DMS53 (cell line): ENCODE measurements at places on chromosomes 11 and 22.

DNA sequence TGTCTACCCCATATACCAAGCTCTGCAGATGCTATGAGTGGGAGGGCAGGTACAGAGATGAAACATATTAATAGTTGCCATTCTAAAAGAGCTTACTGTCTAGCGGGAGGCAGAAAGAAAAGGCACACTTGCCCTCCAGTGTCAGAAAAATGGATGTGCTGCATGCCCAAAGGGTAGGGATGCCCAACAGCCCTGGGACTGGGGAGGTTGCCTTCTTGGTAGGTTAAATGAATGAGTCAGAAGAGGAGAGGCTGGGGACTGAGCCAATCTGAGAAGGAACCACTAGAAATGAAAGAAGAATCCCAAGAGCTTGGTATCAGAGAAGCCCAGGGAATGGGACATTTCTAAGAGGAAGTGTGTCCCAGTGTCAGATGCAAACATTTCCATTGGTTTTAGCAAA lies 1.2 kb downstream of the BIRC3 start:
- peak; percentile 35 for DNase-seq

DNA sequence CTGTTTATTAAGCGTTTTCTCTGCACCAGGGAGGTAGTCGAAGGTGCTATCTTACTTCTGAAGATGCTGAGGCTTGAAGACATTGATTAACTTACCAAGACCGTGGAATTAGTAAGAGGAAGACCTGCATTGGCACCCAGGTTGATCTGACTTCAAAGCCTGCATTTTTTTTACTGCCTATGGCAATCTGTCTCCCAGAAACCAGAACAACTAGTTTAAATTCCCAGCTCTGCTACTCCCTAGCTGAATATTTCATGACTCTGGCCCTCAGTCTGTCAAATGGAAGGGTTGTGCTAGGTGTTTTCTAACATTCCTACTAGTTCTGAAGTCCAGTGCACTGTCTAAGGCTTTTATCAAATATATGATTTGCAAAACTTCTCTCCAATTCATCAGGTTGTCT lies 52.0 kb upstream of the GRAMD1B start:
- DNase-seq: no peak

- peak; percentile 8 for DNase-seq
These were observed 1593.1 kb upstream of the RAG2 start for GRCh38 chr11:38191101-38191500.

DNA sequence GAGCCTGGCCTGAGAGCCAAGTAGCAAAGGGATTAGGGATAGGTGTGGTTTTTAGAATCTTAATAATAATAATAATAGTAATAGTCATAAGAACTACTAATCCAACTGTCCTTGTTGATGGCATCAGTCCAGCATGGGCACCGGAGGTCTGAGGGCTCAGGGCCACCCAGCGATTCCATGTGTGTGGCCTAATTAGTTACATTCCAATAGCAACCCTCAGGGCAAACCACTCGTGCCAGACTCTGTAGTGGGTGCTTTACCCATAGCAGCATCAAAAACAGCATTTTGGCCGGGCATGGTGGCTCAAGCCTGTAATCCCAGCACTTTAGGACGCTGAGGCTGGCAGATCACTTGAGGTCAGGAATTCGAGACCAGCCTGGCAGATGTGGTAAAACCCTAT lies 19.0 kb upstream of the MYH9 start:
- no peak for DNase-seq

- no peak for DNase-seq
These were observed 42.6 kb downstream of the APLP2 start for GRCh38 chr11:130112071-130112830.

DNA sequence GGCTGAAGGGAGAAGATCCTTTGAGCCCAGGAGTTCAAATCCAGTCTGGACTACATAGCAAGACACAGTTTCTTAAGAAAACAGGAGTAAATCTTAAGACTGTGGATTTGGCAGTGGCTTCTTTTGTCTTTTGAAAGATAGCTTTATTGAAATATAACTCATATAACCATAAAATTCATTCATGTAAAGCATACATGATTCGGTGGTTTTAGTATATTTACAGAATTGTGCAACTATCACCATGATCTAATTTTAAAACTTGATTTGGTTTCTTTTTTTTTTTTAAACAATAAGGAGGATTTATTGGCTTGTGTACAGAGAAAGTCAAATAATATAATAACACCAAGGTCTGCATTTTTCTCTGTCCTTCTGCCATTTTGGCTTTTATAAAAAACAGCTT lies 23.1 kb upstream of the PSMA1 start:
- no peak for DNase-seq

GRCh38 chr11:116614306-116615210 lies 158.2 kb downstream of the BUD13 start:
- no peak for DNase-seq

- no peak for DNase-seq
These were observed 10.9 kb downstream of the INS start for GRCh38 chr11:2149864-2150847.

DNA sequence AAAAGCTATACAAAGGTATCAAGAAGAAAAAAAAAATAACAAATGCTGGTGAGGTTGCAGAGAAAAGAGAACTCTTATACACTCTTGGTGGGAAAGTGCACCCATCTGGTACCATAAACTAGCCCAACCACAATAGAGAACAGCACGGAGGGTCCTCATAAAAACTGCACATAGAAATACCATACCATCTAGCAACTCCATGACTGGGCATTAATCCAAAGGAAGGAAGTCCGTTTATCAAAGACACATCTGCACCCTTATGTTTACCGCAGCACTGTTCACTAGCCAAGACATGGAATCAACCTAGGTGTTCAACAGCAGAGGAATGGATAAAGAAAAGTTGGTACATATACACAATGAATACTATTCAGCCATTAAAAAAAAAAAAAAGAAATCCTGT lies 10.8 kb upstream of the CLDN5 start:
- no peak for DNase-seq

- DNase-seq: no peak
These were observed 3.8 kb downstream of the CHRNA10 start for GRCh38 chr11:3667149-3668035.

DNA sequence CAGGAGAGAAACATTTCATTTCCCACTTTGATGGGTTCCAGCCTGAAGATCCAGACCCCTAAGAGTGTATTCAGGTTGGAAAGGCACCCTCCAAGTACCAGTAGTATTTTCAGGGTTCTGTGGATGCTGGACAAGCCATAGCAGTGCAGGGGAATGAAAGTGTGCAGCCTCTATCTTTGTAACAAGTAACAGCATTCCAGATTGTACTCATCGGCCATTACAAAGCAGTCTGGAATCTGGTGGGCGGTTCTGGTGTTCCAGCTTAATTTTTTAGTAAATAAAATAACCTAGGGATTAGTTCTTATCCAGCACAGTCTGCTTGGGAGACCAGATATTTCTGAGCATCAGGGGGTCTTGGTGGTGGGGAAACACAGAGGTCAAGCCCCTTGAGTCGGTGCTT lies 22.6 kb downstream of the APLNR start:
- no peak for DNase-seq

DNA sequence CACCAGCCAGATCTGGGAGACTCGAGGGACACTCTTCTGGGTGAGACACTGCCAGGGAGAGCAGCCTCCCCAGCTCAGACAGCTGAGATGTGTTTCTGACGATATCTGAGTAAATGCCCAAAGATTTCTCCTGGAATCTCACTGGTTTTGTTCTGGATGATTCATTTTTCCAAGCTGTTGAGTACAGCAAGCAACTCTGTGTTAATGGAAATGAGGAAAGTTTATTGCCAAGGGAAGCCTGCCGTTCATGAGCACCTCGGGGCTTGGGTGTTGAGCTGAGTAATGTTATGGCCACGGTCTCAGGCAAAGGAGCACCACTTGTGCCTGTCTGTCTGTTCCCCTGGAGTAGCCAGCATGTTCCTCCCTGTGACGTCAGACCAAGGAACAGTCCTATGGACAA lies 1132.4 kb downstream of the BRD1 start:
- no peak for DNase-seq

GRCh38 chr11:62671236-62671607 lies 251 bp upstream of the UQCC3 start:
- DNase-seq: peak; percentile 85

DNA sequence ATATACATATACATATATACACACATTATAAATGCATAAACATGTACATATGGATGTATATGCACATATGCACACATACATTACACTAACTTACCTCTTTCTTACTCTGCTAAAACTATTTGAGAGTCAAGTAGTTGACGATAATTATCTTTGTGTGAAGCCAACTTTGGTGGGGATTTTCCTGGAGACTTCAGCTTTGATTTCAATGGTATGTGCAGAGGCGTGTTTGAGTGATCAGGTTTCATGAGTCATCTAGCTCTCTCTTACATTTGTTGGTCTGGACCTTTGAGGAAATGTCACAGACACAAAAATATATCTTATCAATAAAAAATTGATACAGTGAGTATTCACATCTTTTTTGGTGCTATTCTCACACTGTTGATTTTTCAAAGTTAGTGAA lies 769.1 kb upstream of the LUZP2 start:
- DNase-seq: peak; percentile 62

GRCh38 chr11:10993186-10993585 lies 135.3 kb upstream of the ZBED5 start:
- no peak for DNase-seq

GRCh38 chr11:7167976-7168740 lies 79.4 kb downstream of the RBMXL2 start:
- DNase-seq: peak; percentile 43

- peak; percentile 93 for DNase-seq
These were observed 12.6 kb upstream of the WDR74 start for GRCh38 chr11:62851807-62852522.

DNA sequence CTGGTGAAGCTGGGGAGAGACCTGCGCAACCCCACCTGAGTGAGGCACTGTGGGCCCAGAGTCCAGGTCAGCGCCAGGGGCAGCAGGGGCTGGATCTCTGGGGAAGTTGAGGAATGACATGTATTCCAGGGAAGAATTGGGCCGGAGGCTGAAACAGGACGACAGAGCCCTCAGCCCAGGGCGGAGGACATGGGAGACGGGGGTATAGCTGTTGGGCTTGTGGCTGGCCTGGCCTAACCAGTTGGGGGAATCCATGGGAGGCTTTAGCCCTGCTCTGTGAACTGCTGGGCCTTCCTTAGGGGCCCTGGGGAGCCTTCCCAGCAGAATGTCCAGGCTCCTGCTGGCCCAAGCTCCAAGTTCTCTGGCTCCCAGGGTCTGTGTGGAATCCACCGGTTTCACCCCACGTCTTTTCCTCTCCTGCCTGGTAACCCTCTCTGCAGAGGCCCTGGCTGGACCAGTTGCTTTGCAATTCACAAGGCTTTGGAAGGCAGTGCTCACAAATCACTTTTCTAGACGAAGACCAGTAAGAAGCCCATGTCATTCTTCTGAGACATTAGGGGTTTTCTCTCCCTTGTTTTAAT lies 50.4 kb upstream of the KCNQ1OT1 start:
- no peak for DNase-seq

DNA sequence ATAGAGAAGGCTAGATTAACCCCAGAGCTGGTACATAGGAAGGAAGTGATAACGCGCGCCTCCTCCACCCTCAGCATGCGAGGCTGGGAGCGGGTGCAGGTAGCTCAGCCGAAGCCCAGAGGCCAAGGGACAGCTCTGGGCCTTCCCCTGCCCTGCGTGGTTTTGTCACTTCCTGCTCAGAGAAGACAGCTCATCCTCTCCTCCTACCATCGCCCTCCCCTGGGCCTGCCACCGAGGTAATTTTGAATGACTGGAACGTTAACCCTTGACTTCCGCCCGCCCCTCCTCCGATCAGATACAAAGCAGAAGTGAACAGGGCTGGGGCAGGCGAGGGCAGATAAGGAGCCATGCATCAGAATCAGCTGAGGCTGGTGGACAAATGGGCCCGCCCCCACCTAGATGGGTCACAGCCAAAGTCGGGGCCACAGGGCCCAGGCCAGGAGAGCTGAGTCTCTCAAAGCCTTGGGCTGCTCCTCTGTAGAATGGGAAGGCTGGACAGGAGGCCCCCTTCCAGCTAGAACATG lies 1.6 kb downstream of the RAC2 start:
- DNase-seq: no peak

DNA sequence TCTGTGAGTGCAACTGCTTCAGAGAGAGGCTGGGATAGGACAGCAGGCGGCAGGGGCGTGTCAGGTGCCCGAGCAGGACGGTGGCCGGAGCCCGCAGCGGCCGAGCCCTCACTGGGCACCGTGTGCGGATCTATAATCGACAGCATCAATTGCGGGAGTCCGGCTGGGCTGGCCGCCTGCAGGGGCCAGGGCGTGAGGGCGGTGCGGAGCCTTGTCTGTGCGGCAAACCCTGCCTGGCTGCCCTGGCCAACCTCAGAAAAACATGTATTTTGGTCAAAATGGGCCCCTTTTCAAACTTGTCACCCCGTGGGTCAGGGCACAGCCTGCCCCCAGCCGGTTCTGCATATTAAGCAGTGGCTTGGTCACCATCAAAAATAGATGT lies 91.3 kb upstream of the KCNQ1OT1 start:
- DNase-seq: peak; percentile 51

- DNase-seq: peak; percentile 55
These were observed 64.5 kb downstream of the MPPED1 start for GRCh38 chr22:43476341-43476740.

DNA sequence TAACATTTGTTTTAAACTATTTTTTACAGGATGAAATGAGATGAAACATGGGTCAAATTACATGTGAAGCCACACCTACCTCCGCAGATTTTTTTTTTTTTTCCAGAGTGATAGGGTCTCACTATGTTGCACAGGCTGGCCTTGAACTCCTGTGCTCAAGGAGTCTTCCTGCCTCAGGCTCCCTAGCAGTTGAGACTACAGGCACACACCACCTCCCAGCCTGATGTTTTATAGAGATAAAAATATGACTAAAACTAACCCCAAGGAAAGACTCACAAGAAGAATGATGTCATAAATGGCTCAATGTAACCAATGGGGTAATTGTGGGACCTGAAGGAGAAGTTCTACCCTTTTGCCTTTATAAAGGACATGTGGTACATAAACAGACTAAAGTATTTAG lies 52.3 kb upstream of the SOX6 start:
- DNase-seq: no peak

GRCh38 chr11:67261640-67261945 lies 4.7 kb upstream of the GRK2 start:
- DNase-seq: no peak

DNA sequence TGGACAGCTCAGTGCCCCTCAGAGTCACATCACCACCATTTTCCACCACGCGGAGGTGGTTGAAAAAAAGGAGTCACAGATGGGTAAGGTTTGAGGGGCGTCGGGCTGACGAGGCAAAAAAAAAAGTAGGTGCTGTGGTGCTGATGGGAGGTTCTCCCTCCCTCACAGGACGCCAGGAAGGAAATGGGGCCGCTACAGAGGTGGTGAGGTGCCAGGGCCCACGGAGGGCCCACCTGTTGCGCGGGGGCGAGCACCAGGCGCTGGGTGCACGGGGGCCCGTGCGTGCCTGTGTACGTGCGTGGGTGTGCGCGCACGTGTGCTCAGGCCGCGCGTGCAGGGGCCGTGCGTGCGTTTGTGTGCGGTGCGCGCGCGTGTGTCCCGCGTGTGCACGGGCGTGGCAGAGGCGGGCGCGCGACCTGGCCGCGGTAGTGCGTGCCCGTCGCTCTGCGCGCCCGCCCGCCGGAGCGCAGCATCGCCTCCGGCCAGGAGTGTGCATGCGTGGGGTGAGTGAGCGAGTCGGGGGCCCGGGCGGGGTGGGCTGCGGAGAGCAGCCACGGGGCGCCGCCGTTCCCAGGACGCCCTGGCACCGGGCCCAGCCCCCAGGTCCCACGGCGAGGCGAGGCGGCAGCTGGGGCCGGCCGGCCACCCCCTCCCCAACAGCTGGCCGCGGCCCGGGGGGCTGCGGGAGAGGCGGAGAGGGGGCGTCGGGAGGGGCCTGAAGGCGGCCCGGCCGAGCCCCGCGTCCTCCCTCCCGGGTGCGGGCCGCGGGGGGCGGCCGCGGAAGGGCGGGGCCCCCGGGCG lies 2.8 kb downstream of the PDGFB start:
- DNase-seq: peak; percentile 64

GRCh38 chr22:49203091-49203858 lies 624.4 kb downstream of the BRD1 start:
- DNase-seq: no peak
